ENCODE measurements at places on chromosomes 12 and 14.

- DNase-seq = no peak
Observed at GRCh38 chr14:42628602-42629001, 1021.9 kb downstream of the LRFN5 start.

GRCh38 chr12:11958221-11959091 lies 112.3 kb upstream of the BCL2L14 start:
- no peak for DNase-seq

- no peak for DNase-seq
Observed at GRCh38 chr14:104680806-104681688, 8.4 kb upstream of the INF2 start.

DNA sequence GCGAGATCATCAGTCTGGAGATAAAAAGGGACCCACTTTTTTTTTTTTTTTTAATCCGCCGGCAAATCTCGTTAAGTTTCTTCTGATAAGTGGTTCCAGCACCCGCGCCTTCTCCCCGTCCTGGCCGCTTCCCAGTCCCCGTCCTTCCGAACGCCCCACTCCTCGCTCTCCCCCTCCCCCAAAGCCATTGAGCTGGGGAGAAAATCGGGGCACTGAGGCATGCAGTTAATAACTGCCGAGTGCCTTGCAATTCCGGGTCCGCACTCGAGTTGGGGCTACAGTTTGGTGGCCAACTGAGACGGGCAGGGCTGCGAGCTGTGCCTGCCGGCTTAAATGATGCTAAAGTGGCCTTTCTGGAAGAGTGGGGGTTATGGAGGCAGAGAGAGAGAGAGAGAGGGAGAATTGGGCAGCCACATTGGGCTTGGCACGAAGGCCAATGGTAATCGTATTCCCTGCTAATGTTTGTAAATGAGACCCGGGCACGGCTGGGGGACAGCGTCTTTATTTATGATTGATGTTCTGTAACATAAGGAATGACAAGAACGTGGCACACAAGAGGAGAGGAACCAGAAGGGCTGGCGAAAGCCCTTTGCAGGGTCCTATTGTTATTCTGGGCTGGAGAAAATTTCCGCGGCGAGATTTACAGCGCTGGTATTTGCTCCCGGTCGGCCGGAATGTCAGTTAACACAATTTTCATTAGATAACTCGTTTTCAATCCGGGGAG lies 115.4 kb upstream of the MYL2 start:
- no peak for DNase-seq

DNA sequence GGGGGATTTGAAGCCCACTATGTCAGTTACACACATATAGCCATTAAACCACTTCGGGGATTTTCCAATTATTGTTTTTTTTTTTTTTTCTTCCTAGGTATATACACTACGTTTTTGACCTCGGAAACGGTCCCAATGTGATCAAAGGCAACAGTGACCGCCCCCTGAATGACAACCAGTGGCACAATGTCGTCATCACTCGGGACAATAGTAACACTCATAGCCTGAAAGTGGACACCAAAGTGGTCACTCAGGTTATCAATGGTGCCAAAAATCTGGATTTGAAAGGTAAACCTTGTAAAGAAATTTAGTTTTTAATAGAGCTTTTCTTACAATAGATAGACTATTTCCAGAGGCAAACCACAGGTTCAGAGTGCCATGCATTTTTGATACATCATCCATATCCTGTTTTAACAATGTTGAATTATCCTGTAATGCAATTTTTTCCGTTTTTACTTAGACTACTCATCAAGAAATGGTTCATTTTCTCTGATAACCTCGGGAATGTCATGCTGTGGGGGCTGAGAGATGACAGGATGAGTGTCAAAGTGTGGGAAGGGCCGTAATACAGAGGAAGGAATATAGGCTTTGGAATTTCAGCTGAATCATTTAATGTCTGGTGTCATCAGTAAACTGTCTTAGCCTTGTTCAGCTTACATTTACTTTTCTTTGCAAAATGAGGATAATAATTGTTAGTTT lies 797.1 kb downstream of the NRXN3 start:
- DNase-seq = no peak

- DNase-seq = no peak
Observed at GRCh38 chr12:50220363-50220995, 53.3 kb upstream of the CERS5 start.

- no peak for DNase-seq
Observed at GRCh38 chr12:50519353-50519752, 14.6 kb downstream of the DIP2B start.

GRCh38 chr12:124026755-124027745 lies 54.0 kb downstream of the ZNF664 start:
- DNase-seq = no peak

DNA sequence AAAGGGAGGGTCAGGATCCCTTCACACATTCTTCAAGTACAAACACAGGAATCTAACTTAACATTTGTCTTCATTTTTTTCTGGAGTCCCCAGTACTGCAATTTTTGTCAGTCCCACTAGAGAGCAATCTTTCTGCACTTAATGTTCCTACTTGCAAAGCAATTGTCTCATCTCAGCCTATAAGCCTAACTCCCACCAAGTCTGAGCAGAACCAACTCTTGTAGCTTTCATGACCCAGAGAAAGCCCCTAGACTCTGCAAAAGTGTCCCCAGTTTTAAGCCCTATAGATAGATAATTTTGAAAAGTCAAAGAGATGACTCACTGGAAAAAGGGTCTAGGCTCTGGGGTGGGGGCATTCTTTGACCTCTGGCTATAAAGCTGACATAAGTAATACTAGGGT lies 1.8 kb upstream of the ZBTB39 start:
- no peak for DNase-seq

DNA sequence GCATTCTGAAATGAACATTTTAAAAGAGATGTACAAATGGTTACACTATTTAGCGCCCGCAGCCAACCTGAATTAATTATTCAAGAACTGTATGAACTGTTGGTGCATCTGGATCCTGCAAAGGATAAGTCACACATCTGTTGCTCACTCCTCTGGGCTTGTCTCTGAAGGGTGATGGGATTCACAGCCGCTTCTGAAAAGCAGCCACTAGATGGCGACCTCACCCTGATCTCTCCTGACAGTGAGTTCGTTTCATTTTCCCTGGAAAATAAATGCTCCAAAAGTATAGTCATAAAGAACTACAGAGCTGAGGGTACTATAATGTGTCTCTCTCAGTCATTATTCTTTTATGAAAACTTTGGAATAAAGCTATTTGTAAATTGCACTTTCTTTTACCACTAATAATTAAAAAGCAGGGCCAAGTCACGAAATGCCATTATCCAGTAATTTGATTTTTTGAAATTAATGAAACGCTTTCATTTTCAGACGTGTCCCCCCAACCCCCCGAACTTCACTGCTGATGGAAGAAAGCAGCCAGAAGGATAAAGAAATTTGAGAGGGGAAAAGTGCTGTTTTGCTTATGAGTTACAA lies 789.6 kb downstream of the NRXN3 start:
- no peak for DNase-seq

GRCh38 chr12:11014234-11014633 lies 8.2 kb downstream of the TAS2R19 start:
- DNase-seq = no peak

DNA sequence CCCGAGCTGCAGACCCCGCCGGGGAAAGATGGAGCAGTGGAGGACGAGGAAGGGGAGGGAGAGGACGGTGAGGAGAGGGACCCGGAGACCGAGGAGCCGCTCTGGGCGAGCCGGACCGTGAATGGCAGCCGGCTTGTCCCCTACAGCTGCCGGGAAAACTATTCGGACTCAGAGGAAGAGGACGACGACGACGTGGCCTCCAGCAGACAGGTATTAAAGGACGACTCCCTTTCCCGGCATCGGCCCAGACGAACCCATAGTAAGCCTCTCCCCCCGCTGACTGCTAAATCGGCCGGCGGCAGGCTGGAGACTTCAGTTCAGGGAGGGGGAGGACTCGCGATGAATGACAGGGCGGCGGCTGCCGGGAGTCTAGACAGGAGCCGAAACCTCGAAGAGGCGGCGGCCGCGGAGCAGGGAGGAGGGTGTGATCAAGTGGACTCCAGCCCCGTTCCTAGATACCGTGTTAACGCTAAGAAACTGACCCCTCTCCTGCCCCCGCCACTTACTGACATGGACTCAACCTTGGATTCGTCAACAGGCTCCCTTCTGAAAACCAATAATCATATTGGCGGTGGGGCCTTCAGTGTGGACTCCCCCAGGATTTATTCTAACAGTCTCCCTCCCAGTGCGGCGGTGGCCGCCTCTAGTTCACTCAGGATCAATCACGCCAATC lies 962 bp downstream of the LEMD3 start:
- DNase-seq = peak; percentile 59

DNA sequence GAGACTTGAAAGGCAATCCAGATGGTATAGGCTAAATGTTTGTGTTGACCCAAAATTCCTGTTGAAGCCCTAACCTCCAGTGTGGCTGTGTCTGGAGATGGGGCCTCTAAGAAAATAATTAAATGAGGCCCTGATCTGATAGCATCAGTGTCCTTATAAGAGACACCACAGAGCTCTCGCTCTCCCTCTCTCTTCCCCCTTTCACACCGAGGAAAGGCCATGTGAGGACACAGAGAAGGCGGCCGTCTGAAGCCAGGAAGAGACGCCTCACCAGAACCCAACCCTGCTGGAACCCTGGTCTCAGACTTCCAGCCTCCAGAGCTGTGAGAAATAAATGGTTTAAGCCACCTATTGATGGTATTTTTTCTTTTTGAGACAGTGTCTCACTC lies 87.5 kb downstream of the SCARB1 start:
- DNase-seq = no peak

GRCh38 chr12:79934281-79935020 lies 446 bp downstream of the PPP1R12A start:
- peak; percentile 46 for DNase-seq

GRCh38 chr12:129719416-129719815 lies 184.4 kb downstream of the TMEM132D start:
- no peak for DNase-seq

DNA sequence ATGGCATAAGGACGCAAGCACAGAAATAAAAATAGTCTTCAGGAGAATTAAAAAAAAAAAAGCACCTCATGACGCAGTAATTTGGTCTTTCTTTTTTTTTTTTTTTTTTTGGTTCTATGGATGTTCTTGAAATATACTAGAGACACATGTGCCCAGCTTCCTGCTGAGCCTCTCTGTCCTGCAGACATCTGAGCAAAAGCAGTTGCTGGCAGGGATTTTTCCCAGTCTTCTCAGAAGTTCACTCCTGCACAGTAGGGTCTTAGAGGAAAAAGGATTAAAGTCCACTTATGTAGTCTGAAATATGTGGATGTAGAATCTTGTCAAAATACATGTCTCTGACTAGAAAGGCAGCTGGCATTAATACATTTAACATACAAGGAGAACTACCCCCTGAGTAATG lies 1888.1 kb upstream of the SEL1L start:
- no peak for DNase-seq

GRCh38 chr12:22544038-22544979 lies at the start of gene C2CD5:
C2CD5 (minus strand) TSS chr12:22544542; CDS start chr12:22544150, 392 bp downstream.
- peak; percentile 91 for DNase-seq

- no peak for DNase-seq
Observed at GRCh38 chr12:54429014-54429471, 10.0 kb upstream of the ITGA5 start.

DNA sequence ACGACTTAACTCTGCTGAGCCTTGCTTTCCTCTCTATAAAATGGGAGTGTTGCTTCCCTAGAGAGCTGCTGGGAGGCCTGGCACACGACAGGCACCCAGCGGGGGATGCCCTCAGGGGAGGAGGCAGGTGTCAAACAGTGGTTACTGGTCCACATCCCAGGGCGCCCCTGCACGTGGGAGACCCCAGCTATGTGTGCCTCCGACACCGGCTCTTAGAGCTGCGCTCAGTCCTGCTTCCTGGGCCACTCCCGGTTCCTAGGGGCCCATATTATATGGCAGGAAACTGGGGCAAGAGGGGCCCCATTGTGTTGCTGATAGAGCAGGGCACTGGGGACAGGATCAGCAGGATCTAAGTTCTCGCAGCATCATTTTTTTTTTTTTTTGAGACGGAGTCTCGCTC lies 47.3 kb downstream of the CHGA start:
- DNase-seq = no peak

DNA sequence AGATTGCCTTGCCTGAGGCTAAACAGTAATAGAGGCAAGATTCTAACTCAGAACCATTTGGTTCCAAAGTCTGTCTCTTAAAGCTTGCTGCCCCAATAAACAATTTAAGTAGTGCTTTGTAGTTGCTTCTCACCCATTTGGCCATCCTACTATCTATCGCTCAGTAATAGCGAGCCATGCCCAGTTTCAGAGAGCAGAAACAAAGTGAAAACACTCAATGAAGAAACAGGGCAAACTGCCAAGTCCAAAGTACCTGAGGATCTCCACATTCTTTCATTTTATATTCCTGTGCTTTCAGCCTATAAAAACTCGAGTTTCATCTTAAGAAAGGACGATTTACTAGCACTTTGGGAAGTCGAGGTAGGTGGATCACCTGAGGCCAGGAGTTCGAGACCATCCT lies 103.3 kb upstream of the BBS10 start:
- no peak for DNase-seq

- DNase-seq = no peak
Observed at GRCh38 chr14:63523735-63524426, 19.3 kb downstream of the PPP2R5E start.

DNA sequence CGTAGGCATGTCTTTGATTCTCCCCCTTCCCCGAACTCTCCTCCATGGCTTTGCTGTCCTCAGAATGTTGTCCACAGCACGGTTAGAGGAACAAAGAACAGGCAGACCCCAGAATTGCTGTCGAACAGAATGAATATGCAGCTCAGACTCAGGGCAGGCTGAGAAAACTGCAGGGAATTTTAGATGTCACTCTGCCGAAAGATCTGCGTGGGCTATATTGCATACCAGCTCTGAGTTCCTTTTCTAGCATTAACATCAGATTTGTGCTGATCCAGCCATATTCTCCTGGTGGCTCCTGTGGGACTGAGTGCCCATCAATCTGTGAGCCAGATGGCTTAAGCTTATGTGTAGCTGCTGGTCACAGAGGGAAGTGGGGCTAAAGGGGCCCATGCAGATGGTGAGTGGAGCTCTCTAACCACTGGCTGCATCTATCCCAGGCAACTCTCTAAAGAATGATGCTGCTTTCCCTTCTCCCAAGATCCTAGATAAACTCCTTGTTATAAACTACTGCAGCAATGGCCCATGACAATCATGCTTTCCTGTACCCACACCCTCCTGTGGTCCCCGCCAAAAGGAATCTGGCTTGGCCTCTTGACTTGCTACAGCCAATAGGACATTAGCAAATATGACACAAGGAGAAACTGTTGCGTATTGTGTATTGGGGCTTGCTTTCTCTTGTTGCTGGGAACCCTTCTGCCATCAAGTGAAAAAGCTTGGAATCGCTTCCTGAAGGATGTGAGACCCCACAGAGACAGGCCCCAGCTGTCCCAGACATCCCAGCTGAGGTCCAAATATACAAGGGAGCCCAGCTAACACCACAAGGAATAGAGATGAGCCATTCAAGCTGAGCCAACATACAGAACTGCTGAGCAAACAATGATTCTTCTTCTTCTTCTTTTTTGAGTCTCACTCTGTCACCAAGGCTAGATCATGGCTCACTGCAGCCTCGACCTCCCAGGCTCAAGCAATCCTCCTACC lies 101.3 kb downstream of the FOXN3 start:
- no peak for DNase-seq

DNA sequence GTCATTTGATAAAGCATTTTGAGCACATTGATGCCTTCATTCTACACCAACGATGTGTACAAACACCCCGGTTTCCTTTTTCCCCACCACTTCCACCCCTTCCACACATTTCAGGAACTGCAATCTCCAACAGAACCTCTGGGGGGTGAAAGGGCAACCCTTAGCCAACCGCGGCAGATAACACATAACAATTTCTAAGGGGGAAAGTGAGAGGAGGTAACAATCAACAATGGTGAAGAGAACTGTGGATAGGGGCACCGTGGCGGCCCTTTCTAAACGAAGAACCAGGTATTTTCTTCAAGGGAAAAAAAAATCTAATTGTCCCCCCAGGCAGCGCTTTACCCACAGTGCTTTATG lies 1.1 kb downstream of the KITLG start:
- DNase-seq = no peak
